Endodermal cell (in vitro differentiated cells): ENCODE measurements at places on chromosomes 16 and 17. TPM values are rescaled to one million over a fixed set of nuclear protein-coding genes. Genes with fewer than 3 reads are reported as not detected.
A peak's percentile ranks its signal among the peaks of the same experiment; 100 is the strongest.

- peak; percentile 81 for DNase-seq
- H3K4me3 ChIP-seq: no peak overlapping the region
- no peak overlapping the region for H3K27ac ChIP-seq
- no peaks in the 10 kb centered on the region for H3K4me1 ChIP-seq
Observed at GRCh38 chr16:58661199-58661830, 23.3 kb downstream of the SLC38A7 start.

DNA sequence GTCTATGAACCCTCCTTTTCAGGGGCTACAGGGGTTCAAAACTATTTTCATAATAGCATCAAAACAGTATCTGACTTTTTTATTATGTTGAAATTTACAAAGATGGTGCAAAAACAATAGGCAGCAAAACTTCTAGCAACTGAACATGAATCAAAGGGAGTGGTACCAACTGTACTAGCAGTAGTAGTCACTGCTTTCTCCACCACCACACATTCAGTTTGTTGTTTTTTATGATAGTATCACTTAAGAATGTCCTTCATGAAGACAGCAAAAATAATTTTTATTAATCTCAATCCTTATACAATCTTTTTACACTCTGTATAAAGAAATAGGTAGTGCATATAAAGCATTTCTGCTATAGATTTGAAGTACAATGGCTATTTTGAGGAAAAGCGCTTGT, 47.6 kb downstream of the MED13 start:
- H3K4me1 ChIP-seq: no peaks in the 10 kb centered on the region
- H3K4me3 ChIP-seq: no peak overlapping the region
- no peaks in the 10 kb centered on the region for H3K27me3 ChIP-seq

DNA sequence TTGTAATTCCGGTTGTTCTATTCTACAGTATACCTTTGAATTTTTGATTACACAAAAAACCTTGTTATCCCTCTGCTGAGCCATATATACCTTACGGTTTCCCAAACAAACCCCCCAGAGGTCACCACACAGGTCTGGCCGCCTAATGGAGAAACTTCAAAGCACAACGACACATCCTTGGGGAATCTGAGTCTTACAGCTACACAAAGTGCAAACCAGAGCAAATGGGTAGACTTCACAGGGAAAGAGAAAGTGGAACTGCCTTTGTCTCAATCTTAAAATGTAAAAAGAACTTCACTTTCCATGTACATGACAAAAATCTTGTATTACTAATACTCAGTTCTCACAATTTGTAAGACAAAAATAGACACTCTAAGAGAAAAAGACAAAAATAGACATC, 2.7 kb downstream of the FBXO31 start:
- H3K4me1 ChIP-seq: no peaks in the 10 kb centered on the region
- no peak for DNase-seq
- H3K36me3 ChIP-seq: peaks cover 3% of the 10 kb centered on the region
- H3K27ac ChIP-seq: no peak overlapping the region
- no peaks in the 10 kb centered on the region for H3K27me3 ChIP-seq
- H3K4me3 ChIP-seq: no peak overlapping the region

DNA sequence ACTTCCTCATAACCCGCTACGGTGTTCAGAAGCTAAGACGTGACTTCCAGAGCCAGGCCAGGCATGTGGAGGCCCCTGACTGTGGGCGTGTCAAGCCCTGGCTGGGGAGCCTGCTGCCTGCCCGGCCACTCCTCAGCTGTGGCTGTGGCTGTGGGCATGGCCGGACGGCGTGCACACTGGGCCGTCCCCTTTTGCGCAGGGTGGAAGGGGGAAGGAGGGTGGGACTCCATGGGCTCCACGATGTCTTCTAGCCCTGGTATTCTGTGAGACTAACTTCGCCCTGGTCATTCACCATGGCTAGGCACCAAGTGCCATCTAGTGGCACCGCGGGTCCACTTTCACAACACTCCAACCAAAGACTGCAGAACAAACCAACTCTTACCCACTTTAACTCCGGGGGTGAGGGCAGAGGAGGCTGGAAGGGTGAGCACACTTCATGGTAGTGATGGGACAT, 67.9 kb downstream of the N4BP1 start:
- DNase-seq: no peak
- no peak overlapping the region for H3K4me3 ChIP-seq
- H3K27ac ChIP-seq: no peak overlapping the region
- no peaks in the 10 kb centered on the region for H3K4me1 ChIP-seq

DNA sequence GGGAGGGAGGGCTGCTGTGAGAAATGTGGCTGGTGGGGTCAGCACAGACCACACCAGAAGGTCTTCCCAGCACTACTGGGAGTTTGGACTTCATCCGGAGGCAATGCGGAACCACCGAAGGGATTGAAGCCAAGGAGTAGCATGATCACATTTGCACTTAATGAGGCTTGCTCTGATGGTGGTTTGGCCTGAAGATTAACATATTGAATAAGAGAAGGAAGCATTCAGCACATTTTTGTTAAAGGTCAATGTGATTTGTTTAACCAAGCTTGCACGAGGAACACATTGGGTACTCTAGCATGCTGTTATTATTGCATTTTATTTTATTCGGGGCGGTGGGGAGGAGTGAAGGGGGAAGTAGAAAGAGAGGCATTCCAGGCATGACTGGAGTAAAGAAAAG, 378.6 kb downstream of the UTP18 start:
- peaks cover 8% of the 10 kb centered on the region for H3K27me3 ChIP-seq
- no peaks in the 10 kb centered on the region for H3K36me3 ChIP-seq
- H3K4me1 ChIP-seq: peaks cover 6% of the 10 kb centered on the region
- H3K27ac ChIP-seq: no peak overlapping the region
- DNase-seq: no peak

GRCh38 chr17:59165933-59166342, 10.4 kb downstream of the PRR11 start:
- H3K27ac ChIP-seq: peak overlapping the region; percentile 96
- H3K4me1 ChIP-seq: no peaks in the 10 kb centered on the region
- peaks cover 13% of the 10 kb centered on the region for H3K36me3 ChIP-seq
- H3K27me3 ChIP-seq: no peaks in the 10 kb centered on the region
- DNase-seq: peak; percentile 86

DNA sequence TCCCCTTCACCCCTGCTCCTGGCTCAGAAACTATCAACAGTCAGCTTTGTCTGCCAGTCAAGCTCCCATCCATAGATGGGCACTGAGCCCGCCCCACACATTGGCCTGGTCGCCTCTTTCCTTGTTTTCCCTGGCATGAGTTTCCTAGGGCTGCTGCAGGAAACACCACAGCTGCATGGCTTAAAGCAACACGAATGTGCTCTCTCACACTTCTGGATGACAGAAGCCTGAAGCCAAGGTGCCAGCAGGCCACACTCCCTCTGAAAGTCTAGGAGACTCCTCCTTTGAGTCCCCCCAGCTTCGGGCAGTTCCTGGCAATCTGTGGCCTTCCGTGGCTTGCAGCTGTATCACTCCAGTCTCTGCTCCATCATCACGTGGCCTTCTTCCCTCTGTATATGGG, 69.9 kb downstream of the TBC1D16 start:
- no peaks in the 10 kb centered on the region for H3K27me3 ChIP-seq
- peaks cover 3% of the 10 kb centered on the region for H3K36me3 ChIP-seq
- H3K4me3 ChIP-seq: no peak overlapping the region
- H3K4me1 ChIP-seq: no peaks in the 10 kb centered on the region

DNA sequence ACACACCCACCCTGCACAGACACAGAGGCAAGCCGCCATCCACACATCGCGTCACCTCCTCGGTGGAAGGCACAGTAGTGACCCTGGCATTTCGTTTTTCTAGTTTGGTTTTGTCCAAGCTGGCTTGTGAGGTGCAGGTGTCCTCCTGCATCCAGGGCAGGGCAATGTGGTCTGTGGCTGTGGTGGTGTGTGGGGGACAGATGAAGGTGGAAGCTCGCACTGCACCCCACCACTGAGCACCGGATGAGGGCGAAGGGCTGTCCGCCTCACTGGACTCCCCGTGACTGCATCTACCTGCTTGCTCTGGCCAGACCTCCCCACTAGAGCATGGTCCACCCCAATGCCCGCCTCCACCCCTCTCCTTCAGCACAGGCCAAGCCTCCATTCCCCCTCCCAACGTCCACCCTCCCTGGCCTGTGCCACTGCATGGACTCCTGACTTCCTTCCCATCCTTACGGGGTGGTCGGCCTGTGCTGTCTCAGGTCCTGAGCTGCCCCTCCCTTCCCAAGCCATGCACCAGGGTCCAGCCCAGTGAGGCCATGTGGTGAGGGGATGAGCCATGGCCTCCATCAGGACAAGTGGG, 78.8 kb upstream of the CBX4 start:
- peak; percentile 50 for DNase-seq
- no peaks in the 10 kb centered on the region for H3K4me1 ChIP-seq
- H3K27me3 ChIP-seq: no peaks in the 10 kb centered on the region
- no peak overlapping the region for H3K27ac ChIP-seq
- no peaks in the 10 kb centered on the region for H3K36me3 ChIP-seq

- no peak for DNase-seq
- H3K27ac ChIP-seq: no peak overlapping the region
- no peaks in the 10 kb centered on the region for H3K36me3 ChIP-seq
Observed at GRCh38 chr16:54199487-54200160, 87.0 kb downstream of the IRX3 start.

GRCh38 chr17:62750631-62751051, 57.5 kb downstream of the MARCHF10 start:
- H3K27me3 ChIP-seq: no peaks in the 10 kb centered on the region
- H3K27ac ChIP-seq: no peak overlapping the region
- H3K4me1 ChIP-seq: no peaks in the 10 kb centered on the region
- no peaks in the 10 kb centered on the region for H3K36me3 ChIP-seq

- no peak for DNase-seq
- no peak overlapping the region for H3K4me3 ChIP-seq
Observed at GRCh38 chr17:4509923-4510617, 11.4 kb downstream of the SPNS2 start.

GRCh38 chr17:45573924-45574770, 83.6 kb upstream of the PLEKHM1 start:
- H3K27me3 ChIP-seq: no peaks in the 10 kb centered on the region
- H3K27ac ChIP-seq: no peak overlapping the region
- no peak overlapping the region for H3K4me3 ChIP-seq
- H3K36me3 ChIP-seq: no peaks in the 10 kb centered on the region
- no peaks in the 10 kb centered on the region for H3K4me1 ChIP-seq
- no peak for DNase-seq

MT3 gene
- total RNA-seq: 0.82 TPM in 1 of 3 replicates, not detected in the others

RPL27 gene
- 954 to 1,077 TPM (median 1,029 TPM) in 3 replicates for total RNA-seq

PIK3R6 gene
- 1.0 and 2.1 TPM in 2 replicates for total RNA-seq

DLX4 gene
- 2.1 TPM in 2 replicates for total RNA-seq

ST6GALNAC2 gene
- total RNA-seq: 16.2 to 26.9 TPM (median 23.8 TPM) in 3 replicates

KRTAP9-2 gene
- total RNA-seq: not detected in 2 replicates
